ENCODE measurements at places on chromosomes 3 and 15. TPM values are rescaled to one million over a fixed set of nuclear protein-coding genes. Genes with fewer than 3 reads are reported as not detected.
A peak's percentile ranks its signal among the peaks of the same experiment; 100 is the strongest.

MED12L gene
- 0.32 TPM for total RNA-seq

DNA sequence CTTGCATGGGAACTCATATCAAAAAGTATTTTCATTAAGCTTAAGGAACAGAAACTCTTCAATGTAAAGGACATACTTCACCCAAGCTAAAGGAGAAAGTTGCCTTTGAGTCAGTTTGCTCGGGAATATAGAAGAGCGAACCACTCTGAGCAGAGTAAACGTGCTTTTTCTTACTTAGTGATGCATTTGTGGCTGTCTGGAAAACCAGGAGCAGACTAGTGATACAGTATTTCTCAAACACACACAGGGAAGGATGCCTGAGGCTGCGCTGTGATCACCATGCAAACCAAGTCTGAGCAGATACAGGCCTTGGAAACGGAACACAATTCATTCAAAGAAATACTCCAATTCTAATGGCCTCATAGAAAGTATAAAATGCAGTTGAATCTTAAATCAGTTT, 121.0 kb upstream of the CDIN1 start:
- H3K4me1 ChIP-seq, result no peaks in the 10 kb centered on the region
- H3K4me3 ChIP-seq, result no peak overlapping the region
- H3K27ac ChIP-seq, result no peak overlapping the region
- DNase-seq, result no peak
- no peaks in the 10 kb centered on the region for H3K27me3 ChIP-seq

PLA2G4B gene
- 2.2 TPM for total RNA-seq

- no peak overlapping the region for H3K27ac ChIP-seq
- no peaks in the 10 kb centered on the region for H3K36me3 ChIP-seq
- no peaks in the 10 kb centered on the region for H3K27me3 ChIP-seq
- no peak for DNase-seq
- H3K4me3 ChIP-seq, result no peak overlapping the region
These were observed 220.9 kb upstream of the CTDSPL start for GRCh38 chr3:37640636-37641375.

DNA sequence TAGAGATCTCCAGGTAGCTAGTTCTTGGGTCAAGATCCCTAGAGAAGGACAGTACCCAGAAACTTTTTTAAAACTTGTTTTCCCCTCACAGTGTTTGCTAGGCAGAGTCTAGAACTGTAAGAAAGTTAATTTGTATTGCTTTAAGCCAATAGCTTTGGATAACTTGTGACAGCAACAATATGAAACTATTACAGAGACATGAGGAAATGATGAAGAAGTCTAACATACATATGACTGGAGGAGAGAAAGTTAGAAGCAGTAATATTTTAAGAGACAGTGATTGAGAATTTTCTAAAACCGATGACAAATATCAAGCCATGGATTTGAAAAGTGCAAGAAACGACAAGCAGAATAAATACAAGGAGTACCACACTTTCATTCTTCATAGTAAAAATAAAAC, 10.0 kb downstream of the HMG20A start:
- H3K36me3 ChIP-seq, result no peaks in the 10 kb centered on the region
- H3K27me3 ChIP-seq, result no peaks in the 10 kb centered on the region
- H3K4me3 ChIP-seq, result no peak overlapping the region
- H3K4me1 ChIP-seq, result no peaks in the 10 kb centered on the region
- H3K27ac ChIP-seq, result no peak overlapping the region

GRCh38 chr3:157300981-157301663, 135.5 kb upstream of the PTX3 start:
- no peaks in the 10 kb centered on the region for H3K27me3 ChIP-seq
- DNase-seq, result no peak
- no peaks in the 10 kb centered on the region for H3K36me3 ChIP-seq
- H3K27ac ChIP-seq, result no peak overlapping the region
- H3K4me3 ChIP-seq, result no peak overlapping the region

- no peak within 1 kb of the TSS for H3K4me3 ChIP-seq
- no peak within 1 kb of the TSS for H3K27ac ChIP-seq
- no peaks in the 10 kb centered on the region for H3K36me3 ChIP-seq
- no peaks in the 10 kb centered on the region for H3K27me3 ChIP-seq
- H3K4me1 ChIP-seq, result no peaks in the 10 kb centered on the region
These were observed at the start of gene FGF12 for GRCh38 chr3:192727032-192727847. Gene FGF12 (minus strand): TSS chr3:192727541.

SPINK8 gene
- total RNA-seq, result not detected

GRCh38 chr3:73500321-73500720, 124.4 kb downstream of the PDZRN3 start:
- H3K36me3 ChIP-seq, result no peaks in the 10 kb centered on the region
- peaks cover 7% of the 10 kb centered on the region for H3K4me1 ChIP-seq
- no peaks in the 10 kb centered on the region for H3K27me3 ChIP-seq

P3H2 gene
- 22.2 TPM for total RNA-seq

DNA sequence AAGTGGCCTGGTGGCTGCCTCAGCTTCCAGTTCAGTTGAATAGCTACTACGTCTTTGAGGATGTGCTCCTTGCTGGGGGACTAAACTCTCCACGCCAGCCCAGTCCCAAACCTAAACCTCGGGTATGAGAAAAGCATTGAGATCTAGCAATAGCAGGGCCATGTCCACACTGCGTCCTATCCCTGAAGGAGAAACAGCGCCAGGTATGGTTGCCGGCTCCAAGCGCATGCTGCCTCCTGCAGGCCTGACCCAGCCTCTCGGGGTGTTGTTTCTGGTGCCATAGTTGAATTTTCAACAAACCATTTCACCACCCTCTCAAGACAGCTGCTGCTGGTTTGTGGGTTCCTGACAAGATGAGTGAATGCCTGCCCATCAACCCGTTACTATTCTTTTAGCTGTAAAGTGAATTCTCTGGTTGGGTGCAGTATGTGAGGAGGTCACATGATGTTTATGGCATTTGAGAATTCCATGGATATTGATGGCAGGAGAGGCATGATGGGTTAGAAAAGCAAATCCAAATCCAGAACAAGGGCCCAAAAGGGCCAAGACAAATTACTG, 13.0 kb upstream of the SLC28A1 start:
- no peaks in the 10 kb centered on the region for H3K36me3 ChIP-seq
- H3K27ac ChIP-seq, result no peak overlapping the region
- H3K27me3 ChIP-seq, result no peaks in the 10 kb centered on the region
- no peak for DNase-seq
- no peak overlapping the region for H3K4me3 ChIP-seq

CCRL2 gene
- 17.6 TPM for total RNA-seq

DNA sequence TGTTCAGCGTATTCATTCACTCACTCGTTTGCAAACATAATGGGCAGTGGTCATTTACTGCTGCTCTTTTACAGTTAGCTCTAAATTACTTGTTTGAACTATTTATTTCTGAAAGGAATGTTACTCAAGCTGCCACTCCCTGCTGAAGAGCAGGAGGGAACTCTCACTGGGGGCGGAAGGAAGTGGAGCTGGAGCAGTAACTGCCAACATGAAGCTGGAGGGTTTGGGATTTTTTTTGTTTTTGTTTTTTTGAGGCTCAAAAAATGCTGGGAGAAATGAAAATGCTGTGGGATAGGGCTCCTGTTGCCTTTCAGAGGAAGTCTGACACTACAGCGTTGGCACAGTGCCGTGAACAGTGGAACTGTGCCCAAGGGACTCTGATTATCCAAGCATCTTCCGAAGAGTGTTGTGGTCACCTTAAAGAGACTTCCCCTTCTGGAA, 44.1 kb downstream of the SENP2 start:
- H3K27me3 ChIP-seq, result no peaks in the 10 kb centered on the region
- peaks cover 14% of the 10 kb centered on the region for H3K4me1 ChIP-seq
- DNase-seq, result peak; percentile 57
- peak overlapping the region; percentile 65 for H3K27ac ChIP-seq
- H3K36me3 ChIP-seq, result no peaks in the 10 kb centered on the region

- no peaks in the 10 kb centered on the region for H3K27me3 ChIP-seq
- H3K27ac ChIP-seq, result no peak overlapping the region
- no peaks in the 10 kb centered on the region for H3K4me1 ChIP-seq
- no peaks in the 10 kb centered on the region for H3K36me3 ChIP-seq
- no peak overlapping the region for H3K4me3 ChIP-seq
These were observed 13.8 kb downstream of the CORO2B start for GRCh38 chr15:68592544-68592943.

DNA sequence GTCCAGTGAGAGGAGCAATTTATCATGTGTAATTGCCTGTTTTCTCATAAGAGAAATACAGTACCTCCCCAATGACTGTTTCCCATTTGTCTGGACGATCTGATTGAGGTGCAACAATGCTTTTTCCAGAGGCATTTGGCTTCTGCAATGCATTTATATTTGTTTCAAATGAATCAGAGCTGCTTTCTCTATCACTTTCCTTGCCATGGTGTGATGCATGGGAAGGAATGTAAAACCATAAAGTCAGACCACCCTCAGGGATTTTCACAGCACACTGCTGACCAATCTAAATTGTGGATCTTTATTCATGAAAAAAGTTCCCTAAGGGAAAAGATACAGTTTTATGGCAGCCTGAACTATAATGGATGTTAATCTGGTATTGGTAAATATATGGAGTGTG, 333.0 kb downstream of the ZNF385D start:
- no peak overlapping the region for H3K4me3 ChIP-seq
- no peak overlapping the region for H3K27ac ChIP-seq
- no peak for DNase-seq
- no peaks in the 10 kb centered on the region for H3K27me3 ChIP-seq

GRCh38 chr15:85941186-85941855, 138.3 kb upstream of the AGBL1 start:
- no peak for DNase-seq
- no peaks in the 10 kb centered on the region for H3K4me1 ChIP-seq
- H3K27ac ChIP-seq, result no peak overlapping the region
- no peaks in the 10 kb centered on the region for H3K36me3 ChIP-seq
- H3K4me3 ChIP-seq, result no peak overlapping the region
- no peaks in the 10 kb centered on the region for H3K27me3 ChIP-seq

SLC38A3 gene
- total RNA-seq, result 0.24 TPM

GRCh38 chr15:35697549-35698299, 151.8 kb upstream of the DPH6 start:
- H3K27me3 ChIP-seq, result no peaks in the 10 kb centered on the region
- no peak overlapping the region for H3K27ac ChIP-seq
- DNase-seq, result no peak
- H3K4me1 ChIP-seq, result peaks cover 9% of the 10 kb centered on the region
- no peak overlapping the region for H3K4me3 ChIP-seq
